ENCODE measurements at places on chromosomes 4 and X.

GRCh38 chrX:120562569-120562926 lies 1.8 kb upstream of the CUL4B start:
- no peak for DNase-seq

DNA sequence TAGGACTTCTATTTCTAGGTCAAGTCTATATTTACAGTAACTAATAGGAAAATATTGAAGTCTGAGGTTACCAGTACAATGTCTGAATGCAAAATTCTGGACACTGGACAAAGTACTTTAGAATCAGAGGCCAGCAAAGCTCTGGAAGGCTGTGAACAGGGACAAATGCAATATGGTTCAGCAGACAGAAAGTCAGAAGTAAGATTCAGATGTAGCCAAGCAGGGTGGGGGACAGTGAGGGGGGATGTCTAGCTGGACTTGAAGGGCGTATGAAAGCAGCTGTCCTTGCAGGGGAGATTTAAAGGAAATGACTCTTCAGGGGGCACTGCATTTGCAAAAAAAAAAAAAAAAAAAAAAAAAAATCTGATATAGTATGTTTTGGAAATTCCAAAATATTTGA lies 2.9 kb downstream of the SORBS2 start:
- no peak for DNase-seq

DNA sequence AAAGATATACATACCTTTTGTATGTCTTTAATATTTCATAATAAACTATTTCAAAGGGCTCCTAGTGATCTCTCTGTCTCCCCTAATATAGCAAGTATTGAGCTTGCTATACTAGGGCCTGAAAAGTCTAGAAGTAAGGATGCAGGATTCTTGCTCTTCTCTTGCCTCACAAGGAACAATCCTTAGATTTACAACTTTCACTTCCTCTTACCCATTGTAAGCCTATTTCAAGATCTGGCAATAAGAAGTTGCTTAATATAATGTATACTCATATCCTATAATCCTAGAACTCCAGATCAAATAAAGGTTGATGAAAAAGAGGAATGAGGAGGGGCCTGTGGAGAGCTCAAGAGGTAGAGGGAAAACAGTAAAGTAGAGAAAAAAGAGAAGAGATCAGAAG lies 40.8 kb upstream of the CHRDL1 start:
- DNase-seq, result no peak

GRCh38 chr4:181757910-181758660 lies 485.1 kb upstream of the TENM3 start:
- peak; percentile 77 for DNase-seq

DNA sequence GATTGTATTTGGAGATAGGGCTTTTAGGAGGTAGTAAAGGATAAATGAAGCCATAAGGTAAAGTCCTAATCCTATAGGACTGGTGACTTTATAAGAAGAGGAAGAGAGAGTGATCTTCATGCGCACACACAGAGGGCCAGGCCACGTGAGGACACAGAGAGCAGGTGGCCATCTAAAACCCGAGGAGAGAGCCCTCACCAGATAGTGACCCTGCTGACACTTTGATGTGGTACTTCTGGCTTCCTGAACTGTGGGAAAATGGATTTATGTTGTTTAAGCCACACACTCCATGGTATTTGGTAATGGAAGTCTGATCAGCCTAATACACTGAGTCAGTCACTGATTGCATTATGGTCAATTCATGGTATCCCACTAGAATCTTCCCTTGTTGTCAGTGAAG lies 164.9 kb upstream of the TAPT1 start:
- no peak for DNase-seq

- DNase-seq, result peak; percentile 42
Measured at GRCh38 chr4:48340276-48340964, 909 bp upstream of the SLAIN2 start.

- peak; percentile 20 for DNase-seq
Measured at GRCh38 chr4:163703251-163703650, 208.8 kb downstream of the TMA16 start.

GRCh38 chrX:100447655-100448397 lies 37.8 kb upstream of the PCDH19 start:
- peak; percentile 53 for DNase-seq

GRCh38 chr4:91497892-91498291 lies 805.9 kb upstream of the GRID2 start:
- peak; percentile 55 for DNase-seq

- DNase-seq, result no peak
Measured at GRCh38 chr4:10003666-10004065, 17.6 kb downstream of the SLC2A9 start.

GRCh38 chr4:84937381-84937977 lies 29.0 kb downstream of the WDFY3 start:
- no peak for DNase-seq

GRCh38 chr4:156193106-156193505 lies 239.4 kb upstream of the CTSO start:
- no peak for DNase-seq
